HCEC 1CT (cell line): ENCODE measurements at places on chromosomes 1 and 21.

DNA sequence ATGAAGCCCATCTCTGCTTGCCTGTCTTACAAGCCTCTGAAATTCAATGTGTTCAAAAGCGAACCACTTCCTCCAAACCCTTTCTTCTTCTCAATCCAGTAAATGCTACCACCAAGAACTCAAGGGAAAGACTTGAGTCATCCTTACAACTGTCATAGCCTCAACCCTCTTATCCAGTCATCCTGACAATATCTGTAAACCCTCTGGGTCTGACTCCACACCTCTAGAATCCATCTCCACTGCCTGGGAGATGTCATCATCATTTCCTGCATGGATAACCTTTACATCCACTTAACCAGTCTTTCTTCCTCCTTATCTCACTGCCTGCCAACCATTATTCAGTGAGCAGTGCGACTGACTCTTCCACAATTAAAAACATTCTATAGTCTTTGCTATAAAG, 441.1 kb downstream of the SETD4 start:
- peak; percentile 75 for DNase-seq

GRCh38 chr1:178168536-178168935, 74.6 kb downstream of the RASAL2 start:
- DNase-seq, result peak; percentile 62

- DNase-seq, result no peak
These were observed 2.6 kb downstream of the PDE4B start for GRCh38 chr1:65795311-65795710.

GRCh38 chr1:218845589-218845988, 328.1 kb upstream of the LYPLAL1 start:
- DNase-seq, result no peak

- DNase-seq, result no peak
These were observed 26.4 kb downstream of the GNG4 start for GRCh38 chr1:235622936-235623779.

- DNase-seq, result no peak
These were observed 136.7 kb upstream of the HOOK1 start for GRCh38 chr1:59678040-59678439.

GRCh38 chr1:61779231-61779630, 37.0 kb downstream of the PATJ start:
- no peak for DNase-seq
